ENCODE measurements at places on chromosomes 6 and 20.

DNA sequence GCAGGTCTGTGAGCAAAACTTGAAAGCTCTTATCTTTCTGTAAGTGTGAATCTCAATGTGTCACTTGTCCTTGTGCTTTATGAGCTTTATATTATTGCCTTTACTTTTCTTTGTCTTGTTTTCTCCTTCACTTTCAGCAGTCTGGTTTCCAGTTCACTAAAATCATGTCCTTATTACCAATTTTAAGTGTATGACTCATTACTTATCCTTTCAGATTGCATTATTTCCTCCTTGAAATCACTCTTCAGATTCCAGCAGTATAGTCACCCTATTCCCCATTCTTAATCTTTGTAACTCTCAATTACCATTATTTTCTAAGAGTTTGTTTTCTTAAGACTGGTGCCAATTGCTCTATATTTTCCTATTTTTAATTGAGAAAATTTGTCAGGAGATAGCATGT lies 117.4 kb upstream of the GRIK2 start:
- no peak for DNase-seq

DNA sequence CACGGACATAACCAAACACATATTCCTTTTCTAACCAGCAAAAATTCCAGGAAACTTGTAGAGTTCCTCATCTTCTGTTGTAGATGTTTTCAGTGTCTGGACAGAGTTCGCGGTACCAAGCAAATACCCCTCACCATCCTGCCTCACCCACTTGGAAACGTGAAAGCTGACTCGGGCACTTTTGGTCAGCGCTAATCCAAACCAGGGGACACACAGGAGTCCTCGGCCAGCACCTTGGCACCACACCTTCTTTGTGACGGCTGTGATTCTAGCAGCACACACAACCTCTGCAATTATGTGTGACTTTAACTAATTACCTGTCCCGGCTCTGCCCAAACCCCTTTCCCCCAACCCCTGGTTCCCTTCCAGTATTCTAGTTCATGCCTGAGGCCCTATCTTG lies 58.1 kb downstream of the PLAGL1 start:
- DNase-seq, result no peak

DNA sequence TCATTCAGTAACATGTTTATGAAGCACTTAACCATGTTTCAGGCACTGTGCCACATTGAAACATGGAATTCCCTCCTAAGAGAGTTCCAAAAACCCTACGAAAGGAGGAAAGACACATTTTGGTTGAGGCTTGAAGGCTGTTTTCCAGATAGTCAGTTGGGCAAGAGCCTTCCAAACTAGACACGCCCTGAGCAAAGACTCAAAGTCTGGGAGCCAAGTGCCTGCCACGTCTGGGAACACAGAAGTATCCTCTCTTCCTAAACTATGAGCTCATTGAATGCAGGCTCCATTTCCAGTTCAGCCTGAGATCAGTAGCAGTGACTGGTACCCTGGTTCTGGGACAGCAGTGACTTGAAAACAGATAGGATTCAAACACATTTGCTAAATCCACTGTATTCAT lies 74.5 kb upstream of the FAM8A1 start:
- DNase-seq, result no peak

- DNase-seq, result no peak
Observed at GRCh38 chr6:136359851-136360250, 70.2 kb upstream of the BCLAF1 start.

DNA sequence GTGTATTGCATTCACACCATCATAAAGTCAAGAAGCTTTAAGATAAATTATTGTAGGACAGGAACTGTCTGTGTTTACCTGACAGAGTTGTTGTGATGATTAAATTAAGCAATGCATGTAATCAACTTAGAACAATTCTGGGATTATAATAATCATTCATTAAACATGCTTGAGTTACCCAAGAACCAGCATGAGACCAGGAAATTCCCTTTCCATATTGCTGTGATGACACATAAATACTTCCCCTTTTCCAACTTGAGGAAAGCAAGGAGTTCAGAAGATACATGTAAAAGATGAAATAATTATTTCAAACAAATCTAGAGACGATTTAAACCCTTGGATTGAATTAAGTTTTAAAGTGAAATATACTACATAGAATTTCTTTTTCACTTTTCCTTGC lies 404.4 kb downstream of the GJA1 start:
- DNase-seq, result no peak

- DNase-seq, result no peak
Observed at GRCh38 chr6:15343490-15344191, 97.8 kb downstream of the JARID2 start.

GRCh38 chr6:71043902-71044301 lies 87.0 kb upstream of the B3GAT2 start:
- no peak for DNase-seq

GRCh38 chr6:27177485-27178406 lies 69.8 kb upstream of the PRSS16 start:
- DNase-seq, result peak; percentile 89

GRCh38 chr6:3803627-3804468 lies 45.3 kb upstream of the FAM50B start:
- DNase-seq, result no peak

GRCh38 chr6:136723780-136724179 lies 68.5 kb downstream of the MAP3K5 start:
- peak; percentile 80 for DNase-seq

- DNase-seq, result no peak
Observed at GRCh38 chr6:67880939-67881705, 754.0 kb upstream of the ADGRB3 start.

- no peak for DNase-seq
Observed at GRCh38 chr6:114272582-114272981, 70.2 kb downstream of the HS3ST5 start.

GRCh38 chr6:142841915-142842314 lies 103.1 kb downstream of the HIVEP2 start:
- DNase-seq, result no peak

- peak; percentile 90 for DNase-seq
Observed at GRCh38 chr6:15901141-15902115, 227.5 kb upstream of the MYLIP start.

DNA sequence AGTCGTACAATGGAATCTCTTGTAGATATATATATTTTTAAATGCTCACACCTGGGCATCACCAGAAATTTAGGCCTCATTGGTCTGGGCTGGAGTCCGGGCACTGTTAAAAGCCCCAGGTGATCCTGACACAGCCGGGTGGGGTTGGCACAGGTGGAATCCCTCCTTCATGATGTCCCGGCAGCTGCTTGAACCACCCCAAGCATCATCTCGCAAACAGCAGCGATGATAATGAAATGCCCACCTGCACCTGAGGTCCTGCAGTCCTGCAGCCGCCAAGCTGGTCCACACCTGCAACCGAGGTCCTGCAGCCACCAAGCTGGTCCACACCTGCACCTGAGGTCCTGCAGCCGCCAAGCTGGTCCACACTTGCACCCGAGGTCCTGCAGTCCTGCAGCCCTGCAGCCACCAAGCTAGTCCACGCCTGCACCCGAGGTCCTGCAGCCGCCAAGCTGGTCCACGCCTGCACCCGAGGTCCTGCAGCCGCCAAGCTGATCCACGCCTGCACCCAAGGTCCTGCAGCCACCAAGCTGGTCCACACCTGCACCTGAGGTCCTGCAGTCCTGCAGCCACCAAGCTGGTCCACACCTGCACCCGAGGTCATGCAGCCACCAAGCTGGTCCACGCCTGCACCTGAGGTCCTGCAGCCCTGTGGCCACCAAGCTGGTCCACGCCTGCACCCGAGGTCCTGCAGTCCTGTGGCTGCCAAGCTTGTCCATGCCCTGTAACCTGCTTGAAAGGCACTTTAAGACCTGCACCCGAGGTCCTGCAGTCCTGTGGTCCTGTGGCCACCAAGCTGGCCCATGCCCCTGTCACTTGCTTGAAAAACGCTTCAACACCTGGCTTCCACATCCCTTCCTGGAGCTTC lies 261.2 kb downstream of the DLL1 start:
- no peak for DNase-seq

- no peak for DNase-seq
Observed at GRCh38 chr20:50138120-50138478, 15.4 kb downstream of the PEDS1 start.

DNA sequence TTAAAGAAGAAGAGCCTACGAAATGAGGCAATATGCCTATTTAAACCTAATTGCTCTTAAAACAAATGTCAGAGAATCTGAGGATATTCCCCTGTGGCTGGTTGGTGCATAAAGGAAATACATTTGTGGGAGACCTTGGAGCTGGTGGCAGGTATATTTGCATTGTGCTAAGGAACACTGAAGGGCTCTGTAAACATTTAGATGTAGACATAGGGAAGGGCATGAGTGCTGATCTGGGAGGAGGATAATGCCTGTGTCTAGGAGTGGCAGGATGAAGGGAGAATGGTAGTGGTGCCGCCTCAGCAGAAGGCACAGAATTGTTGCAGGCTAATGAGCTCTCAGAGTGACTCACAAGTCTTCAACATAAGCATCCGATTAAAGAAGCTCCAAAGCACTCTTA lies 85.8 kb downstream of the CD164 start:
- no peak for DNase-seq

DNA sequence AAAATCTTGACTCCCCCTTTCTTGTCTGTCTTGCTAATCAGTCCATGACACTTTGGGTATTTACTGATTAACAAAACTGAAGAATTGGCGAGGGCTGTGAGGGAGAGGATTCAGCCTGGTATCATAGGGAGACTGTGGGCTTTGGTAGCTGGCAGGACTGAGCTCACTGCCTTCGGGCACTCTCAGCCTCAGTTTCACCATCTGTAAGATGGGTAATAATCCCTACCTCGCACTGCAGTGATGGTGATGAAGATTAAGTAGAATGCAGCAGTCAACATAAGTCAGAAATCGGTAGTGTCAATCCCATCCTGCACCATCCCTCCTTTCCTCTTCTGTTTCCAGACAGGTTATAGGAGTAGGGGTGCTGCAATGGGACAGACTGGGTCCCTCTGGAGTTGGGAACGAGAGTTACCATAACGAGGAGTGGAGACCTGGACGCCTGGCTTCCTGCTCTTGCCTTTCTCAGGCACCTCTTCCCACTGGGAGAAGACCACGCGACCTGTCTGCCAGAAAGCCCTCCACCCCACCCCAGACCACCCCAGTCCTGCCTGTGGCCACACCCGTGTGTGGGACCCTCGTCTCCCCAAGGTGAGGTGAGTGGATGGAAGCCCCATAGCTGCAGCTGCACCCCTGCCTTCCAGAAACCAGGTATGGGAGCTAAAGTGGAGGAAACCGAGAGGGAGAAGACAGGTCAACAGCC lies 99.1 kb downstream of the SNX5 start:
- no peak for DNase-seq

DNA sequence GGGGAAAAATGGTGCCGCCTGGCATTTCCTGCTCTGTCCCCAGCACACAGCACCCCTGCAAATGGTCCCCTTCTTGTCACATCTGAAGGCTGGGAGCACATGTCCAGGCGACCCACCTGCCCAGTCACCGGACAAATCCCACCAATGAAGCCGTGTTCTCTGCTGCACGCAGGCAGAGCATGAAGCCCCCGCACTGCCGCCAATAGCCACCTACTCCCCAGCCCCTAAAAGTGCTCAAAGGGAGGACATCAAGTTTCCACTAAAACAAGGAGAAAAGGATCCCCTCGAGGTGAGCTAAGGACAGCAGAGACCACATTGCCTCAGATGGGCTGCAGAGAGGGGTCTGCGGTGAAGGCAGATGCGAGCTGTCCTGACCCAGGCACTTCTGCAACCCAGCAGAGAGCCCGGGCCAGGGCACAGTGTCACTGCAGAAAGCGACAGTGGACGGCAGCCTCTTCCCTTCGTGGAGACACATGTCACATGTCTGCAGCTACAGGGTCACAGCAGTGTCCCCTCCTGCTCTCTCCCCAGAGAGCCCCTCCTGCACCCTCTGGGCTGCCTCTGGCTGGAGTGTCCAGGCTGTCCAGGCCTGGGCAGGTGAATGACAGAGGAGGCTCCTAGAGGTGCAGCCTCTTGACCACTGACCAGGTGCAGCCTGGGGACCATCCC lies 221.5 kb downstream of the PREX1 start:
- no peak for DNase-seq

DNA sequence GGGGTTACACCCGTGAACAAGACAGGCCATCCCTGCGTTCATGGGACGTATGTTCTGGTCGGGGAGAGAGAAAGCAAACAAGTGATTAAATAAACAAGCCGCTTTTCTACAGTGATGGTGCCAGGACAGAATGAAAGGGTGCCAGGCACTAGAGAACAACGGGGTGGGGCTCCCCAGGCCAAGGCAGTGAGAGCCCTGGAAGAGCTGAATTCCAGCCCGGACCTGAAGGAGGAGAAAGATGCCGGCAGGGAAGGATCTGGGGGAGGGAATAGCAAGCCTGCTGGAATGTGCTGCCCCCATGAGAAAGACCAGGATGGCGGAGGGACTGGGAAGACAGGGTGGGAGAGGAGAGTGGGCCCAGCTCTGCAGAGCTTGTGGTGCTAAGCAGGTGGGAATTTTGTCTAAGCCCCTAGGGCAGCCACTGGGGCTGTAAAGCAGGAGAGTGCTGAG lies 7.5 kb downstream of the SNAI1 start:
- no peak for DNase-seq

- DNase-seq, result no peak
Observed at GRCh38 chr6:90415178-90415577, 118.5 kb upstream of the BACH2 start.

- peak; percentile 75 for DNase-seq
Observed at GRCh38 chr6:30325150-30325872, 1.4 kb upstream of the TRIM39 start.

GRCh38 chr6:53244958-53245357 lies 96.3 kb upstream of the GCM1 start:
- DNase-seq, result peak; percentile 94

DNA sequence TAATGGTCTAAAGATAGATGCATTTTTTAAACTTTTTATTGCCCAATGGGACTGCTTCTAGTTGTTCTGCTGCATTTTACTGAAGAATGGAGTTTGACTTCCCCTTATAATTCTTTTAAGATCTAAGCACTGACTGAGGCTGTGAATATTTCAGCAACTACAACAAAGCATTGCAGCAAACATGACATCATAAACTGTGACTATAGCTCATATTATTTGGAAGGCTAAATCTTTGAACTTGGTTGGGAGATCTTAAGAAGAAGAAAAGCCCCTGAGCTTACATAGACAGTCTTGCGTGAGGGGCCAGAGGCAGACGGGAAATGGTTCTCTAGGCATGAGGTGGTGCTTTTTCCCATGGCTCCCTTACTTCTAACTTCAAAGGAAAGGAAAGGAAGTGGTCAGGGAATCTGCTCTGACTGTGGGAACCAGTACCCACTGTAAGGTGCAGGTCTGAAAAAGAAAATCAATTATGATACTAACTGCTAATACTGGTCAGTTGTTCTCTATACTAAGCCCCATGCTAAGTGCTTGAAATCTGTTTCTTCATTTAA lies 14.8 kb downstream of the HEY2 start:
- DNase-seq, result no peak

DNA sequence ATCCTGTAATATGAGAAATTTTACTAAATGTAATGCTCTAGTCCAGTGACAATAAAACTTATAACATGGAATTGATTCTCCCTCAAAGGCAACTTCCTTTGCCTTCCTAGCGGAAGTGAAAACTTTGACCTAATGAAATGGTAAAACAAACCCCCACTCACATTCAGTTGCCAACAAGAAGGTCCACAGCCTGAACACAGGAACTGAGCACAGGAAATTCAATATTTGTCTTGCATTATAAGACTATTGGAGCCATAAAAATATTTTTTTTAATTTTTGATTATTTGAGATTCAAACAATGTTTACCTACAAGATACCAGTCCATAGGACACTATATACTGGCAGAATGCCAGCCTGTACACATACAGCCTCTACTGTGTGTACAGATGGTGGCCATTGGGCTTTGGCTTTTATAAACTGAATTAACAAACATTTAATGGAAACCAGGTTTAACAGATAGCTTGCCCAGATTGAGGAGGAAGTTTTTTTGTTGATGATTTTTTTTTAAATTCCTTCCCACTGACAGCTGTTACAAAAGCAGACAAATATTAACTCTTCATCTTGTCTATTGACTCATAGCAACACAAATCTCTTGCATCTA lies 481.5 kb upstream of the JAG1 start:
- DNase-seq, result no peak
